ENCODE measurements at places on chromosomes 11 and 22. TPM values are rescaled to one million over a fixed set of nuclear protein-coding genes. Genes with fewer than 3 reads are reported as not detected.

- no peaks in the 10 kb centered on the region for H3K36me3 ChIP-seq
- H3K4me3 ChIP-seq, result no peak overlapping the region
- no peaks in the 10 kb centered on the region for H3K4me1 ChIP-seq
- DNase-seq, result peak; percentile 73
- H3K27ac ChIP-seq, result no peak overlapping the region
These were observed 50.0 kb downstream of the C11orf58 start for GRCh38 chr11:16788141-16789062.

TRIM51 gene
- 2.2 TPM for total RNA-seq

LDHAL6A gene
- not detected for total RNA-seq

SHANK3 gene
- total RNA-seq, result not detected

PKDREJ gene
- 0.07 TPM for total RNA-seq
